ENCODE measurements at places on chromosomes 2 and 18.

DNA sequence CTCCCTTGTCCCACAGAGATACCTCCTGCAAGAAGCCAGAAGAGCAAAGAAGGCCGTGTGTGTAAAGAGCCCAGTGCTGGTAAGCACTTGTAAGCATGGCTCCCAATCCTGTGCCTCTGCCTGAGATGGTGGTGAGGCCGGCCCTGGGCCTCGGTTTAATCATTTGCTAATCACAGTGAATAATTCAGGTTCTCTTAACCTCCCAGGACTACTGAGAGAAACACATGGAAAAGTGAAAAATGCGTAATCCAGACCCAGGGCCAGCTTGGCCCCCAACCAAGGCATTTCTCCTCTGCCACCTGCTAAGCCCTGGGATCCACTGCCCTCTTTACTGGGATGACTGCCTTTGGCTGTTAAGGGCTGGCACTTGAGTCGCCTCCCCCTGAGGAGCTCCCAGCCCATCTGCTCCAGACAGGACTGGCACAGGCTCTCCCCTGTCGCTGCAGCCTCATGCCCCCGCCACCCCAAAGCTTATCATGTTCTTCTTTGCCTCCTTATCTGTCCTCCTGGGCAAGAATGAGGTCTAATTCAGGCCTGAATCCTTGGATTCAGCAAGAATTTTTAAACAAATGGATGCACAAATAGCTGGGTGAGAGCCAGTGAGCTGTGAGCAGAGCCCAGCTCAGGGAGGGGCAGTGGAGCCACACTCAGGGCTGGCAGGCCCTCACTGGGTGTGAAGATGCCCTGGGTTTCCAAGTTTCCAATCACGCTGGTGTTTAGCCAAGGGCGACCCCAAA, 193.9 kb upstream of the HS6ST1 start:
- no peak for DNase-seq

DNA sequence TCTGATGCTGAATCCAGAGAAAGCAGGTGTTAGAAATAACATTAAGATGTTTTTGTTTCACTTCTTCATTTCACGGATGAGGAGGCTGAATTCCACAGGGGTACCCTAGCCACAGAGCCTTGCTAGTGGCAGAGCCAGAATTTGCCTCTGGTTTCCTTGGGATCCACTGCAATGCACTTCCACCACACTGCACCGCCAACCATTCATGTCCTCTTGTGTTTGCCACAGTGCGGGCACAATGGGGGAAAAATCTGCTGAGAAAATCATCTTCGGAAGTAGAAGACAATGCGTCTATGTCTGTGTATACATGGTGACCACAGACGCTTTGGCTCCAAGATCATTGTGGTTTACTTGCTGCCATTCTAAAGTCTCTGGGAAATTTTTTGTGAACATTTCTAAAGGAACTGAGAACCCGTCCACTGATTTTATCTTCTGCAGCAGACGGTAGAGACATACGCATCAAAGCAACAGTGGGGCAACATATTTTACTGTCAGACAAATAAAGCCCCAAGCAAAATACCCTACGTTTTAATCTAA, 14.9 kb downstream of the ICOS start:
- no peak for DNase-seq

DNA sequence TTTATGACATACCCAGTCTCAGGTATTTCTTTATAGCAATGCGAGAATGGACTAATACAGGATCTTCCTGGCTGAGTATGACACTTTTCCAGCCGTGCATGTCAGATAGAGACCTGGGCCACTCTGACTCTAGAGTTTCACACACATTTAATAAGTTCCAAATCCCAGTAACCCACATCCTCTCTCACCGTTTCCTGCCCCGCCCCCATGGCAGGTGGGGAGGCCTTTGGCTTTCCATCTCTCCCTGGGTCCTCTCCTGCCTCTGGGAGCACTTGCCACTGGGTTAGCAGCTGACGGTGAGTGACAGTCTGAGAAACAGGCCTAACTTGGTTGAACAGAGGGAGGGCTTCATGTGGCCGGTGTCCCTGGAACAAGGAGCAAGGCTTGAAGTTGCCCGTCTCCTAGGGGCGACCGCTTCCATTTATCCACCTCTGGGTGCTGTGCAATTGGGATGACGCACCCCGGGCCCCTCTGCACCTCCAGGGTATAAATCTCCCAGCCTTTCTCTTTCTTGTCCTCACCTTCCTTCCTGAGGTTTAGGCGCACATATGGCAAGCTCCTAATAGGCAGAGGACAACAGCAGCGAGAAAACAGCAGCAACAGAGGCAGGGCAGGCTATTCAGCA, 152.7 kb upstream of the HDAC4 start:
- no peak for DNase-seq

DNA sequence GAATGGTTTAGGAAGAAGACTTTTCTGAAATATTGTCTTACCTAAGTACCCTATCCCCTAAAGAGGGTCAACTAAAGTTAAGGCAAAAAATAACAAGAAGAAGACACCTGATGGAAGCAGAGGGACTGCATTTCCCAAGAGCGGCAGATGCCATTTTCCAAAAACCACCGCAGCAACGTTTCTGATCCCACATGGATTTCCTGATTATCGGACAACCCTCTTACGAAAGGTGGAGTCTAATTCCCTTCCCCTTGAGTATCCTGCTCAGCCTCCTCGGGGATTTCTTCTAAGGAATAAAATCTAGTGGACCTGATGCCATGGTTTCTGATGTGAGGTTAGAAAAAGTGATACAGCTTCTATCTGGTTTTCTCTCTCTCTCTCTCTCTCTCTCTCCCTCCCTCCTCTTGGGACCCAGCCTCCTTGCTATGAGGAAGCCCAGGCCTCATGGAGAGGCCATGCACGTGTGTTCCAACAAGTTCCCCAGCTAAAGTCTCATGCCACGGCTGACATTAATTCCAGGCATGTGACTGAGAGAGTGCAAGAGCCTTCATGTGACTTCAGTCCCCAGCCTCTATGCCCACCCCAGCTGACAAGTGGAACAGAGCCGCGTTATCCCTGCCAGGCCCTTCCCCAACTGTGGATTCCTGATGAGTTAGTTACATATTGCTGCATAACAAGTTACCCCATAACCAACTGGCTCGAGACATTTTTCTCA, 150.3 kb downstream of the SMAD2 start:
- DNase-seq: no peak

GRCh38 chr2:157468931-157469708, 25.2 kb upstream of the CYTIP start:
- DNase-seq: peak; percentile 95

GRCh38 chr18:13500227-13500865, 226.0 kb downstream of the FAM210A start:
- DNase-seq: peak; percentile 75

DNA sequence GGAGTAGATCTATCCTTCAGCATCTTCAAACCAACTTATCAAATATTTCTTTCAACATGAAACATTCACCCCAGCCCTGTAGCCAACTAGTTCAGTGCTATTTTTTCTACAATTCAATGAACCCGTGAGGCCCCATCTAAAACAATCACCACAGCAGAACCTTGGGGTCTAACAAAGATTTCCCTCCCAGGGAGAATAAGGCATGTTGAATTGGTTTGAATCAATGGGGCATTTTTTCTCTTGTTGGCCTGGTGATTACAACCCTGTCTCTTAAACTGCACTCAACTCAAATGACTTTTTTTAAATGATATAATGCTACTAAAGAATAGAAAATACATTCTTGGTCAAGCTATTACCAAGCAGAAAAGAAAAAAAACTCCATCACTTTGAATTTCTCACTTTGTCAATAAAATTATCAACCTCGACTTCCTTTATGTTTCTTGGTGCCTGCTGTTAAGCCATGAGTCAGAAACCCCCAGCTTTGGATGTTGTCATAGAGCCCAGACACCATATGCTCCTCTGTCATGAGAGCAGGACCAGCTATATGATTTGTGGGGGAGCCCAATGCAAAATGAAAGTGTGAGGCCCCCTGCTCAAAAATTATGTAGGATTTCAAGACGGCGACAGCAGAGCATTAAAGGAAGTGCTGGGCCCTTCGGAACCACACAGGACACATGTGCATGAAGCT, 282.4 kb downstream of the MEIS1 start:
- peak; percentile 79 for DNase-seq

DNA sequence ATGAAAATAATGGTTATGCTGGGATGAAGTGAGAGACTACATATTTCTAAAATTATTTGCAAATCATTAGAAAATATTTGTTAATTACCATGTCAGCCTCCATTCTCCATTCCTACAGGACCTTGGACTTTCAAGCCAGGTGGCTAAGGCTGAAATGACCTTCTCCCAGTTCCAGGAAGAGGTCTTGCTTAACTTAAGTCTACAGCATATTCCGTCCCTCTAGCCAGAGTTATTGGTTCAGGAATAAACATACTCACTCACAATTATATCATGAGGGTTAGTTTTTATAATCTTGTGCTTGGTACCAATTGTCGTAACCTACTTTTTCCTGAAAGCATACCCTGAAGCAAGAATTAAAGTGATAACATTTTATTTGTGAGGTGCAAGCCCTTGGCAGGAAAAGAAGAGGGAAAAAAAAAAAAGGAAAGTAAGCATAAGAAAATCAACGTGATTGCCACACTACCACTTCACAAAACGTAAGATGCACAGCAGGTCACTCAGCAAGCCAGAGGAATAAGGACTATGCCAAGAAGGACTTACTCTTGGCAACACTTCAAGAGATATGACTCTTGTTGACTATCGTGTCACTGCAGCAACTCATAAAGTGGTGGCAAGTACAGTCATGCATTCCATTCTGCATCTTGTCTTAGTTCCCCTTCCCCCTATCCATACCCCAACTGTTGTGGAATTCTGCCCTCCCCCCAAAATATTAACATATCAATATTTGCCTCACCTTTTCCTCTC, 479.1 kb downstream of the MBD2 start:
- peak; percentile 72 for DNase-seq

DNA sequence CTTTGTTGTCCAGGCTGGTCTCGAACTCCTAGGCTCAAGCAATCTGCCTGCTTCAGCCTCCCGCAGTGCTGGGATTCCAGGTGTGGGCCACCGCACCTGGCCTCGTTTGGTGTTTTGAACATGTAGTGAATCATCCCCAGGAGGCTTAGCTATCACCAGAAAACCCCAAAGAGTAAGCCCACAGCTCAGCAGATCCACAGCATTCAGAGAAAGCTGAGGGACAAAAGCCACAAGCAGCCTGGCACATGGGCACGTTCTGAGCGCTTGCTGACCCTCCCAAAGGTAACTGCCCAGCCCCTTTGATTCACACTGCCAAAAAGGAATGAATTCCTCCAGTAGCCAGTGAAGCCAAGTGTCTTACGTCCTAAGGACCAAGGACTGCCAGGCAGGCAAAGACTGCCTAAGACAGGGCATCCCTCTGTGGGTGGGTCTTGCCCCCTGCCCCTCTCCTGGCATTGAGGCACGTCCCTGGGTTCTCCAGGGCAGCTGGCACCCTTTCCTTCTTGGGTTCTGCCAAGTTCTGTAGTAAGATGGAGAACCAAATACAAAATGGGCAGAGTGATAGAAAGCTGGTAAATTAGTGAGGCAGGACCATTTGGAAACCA, 31.7 kb downstream of the MBP start:
- DNase-seq: no peak

Data from fibroblast of skin of right biceps (primary cell).